ENCODE measurements at places on chromosomes 16 and 17.

DNA sequence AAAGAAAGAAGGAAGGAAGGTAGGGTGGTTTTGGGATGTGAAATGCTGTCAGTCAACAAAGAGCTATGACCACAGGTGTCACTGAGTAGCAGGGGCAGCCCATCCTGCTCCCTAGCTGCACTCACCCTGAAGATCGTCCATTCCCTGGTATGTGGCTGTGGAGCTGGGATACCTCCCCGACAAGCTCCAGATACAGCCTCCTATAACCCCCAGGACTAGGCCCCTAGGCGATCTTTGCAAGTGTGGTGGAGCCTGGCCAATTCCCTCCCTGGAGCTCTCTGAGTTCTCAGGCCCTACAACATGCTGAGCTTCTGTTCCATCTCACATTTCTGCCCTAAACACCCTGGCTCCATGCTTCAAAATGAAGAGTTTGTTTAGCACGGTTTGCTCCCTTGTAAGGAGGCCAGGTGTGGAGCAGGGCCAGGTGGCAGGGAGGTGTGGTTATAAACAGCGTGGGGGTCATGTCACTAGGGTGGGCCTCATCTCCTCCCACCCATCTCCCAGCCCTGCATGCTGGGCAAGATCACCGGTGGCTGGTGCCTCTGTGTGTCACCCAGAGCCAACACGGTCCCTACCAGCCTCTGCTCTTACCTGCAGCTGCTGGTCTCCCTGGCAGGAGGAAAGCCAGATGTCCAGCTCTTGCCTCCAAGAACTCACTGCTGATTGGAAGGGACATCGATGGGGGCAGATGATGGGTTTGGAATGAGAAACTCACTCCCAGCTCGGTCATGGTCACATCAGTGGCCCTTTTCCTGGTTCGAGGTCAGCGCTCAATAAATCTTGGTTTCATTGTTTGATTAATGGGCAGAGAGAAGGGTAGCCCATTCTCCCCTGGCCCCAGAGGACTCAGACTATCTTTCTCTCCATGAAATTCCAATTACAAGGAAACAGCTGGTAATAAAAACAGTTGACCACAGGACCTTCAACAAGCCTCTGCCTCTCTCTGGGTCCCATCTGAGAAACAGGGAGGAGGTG is 511.0 kb upstream of the CDH5 start:
- DNase-seq = no peak

- DNase-seq = no peak
Observed at GRCh38 chr16:15398618-15399316, 3.2 kb downstream of the MPV17L start.

DNA sequence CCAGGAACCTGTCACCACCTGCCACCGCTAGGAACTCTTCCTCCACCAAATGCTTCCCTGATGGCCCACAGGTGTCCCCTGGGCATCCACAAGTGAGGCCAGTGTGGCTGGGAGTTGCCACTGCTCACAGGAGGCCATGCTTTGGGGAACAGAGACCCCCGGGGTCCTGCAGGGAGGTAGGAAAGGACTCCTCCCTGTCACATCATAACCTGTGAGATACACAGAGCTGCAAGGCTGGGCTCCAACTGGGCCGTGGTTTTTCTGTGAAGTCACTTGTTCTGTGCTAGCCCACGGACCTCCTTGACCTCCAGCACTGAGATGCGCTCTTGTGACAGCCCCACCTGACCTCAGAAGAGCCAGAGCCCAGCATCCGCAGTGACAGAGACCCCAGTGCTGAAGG is 311.2 kb downstream of the C16orf95 start:
- no peak for DNase-seq

DNA sequence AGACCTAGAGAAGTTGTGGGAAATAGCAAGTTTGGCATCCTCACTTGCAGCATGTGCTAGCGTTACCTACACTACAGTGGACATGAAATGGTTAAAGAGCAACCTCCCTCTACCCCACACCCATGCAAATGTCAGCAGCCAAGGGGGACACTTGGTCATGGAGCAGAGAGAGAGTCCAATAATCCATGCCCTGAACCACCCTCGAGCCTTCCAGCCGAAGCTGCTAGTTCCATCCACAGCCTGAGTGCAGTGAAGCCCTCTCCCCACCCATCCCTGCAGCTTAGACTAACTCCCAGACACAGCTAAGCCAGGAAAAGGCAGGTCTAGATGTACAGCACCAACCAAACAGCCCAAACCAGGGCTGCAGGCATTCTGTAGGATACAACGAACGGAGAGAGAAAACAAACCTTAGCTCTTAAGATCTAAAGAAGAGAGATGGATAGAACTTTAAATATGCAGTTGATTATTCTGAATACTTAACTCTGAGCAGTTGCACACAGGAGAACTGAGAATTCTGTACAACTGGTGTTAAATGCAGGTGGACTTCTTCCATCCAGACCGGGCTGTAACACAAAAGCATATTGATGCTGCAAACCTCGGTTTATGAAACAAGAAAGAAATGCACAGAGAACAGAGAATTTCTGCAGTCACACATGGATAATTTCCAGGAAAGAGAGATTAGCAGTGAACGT is 93.8 kb downstream of the SALL1 start:
- DNase-seq = no peak

DNA sequence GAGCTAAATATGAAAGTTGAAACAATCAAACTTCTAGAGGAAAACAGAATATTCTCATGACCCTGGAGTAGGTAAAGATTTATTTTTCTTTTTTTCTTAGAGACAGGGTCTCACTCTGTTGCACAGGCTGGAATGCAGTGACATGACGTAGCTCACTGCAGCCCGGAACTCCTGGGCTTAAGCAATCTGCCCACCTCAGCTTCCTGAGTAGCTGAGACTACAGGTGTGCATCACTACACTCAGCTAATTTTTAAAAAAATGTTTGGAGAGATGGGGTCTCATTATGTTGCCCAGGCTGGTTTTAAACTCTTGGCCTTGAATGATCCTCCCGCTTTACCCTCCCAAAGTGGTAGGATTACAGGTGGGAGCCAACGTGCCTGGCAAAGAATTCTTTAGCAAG is 15.5 kb downstream of the IKZF3 start:
- no peak for DNase-seq

DNA sequence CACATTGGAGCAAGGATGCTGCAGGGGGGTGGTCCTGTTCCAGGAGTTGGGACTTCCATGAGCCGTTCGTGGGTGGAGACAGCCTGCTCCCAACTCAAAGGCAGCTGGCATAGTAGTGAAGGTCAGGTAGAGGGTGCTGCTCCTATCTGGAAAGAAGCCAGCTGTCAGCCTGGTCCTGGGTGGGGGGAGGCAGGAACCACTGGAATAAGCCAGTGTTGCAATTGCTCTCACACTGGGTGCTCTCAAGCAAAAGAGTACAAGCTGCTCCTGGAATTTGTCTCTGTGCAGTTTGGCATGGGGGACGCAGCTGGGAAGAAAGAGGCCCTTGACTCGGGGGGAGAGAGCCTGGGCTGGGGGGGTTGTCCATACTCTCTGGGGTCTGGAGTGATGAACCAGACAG is 8.7 kb downstream of the CACNG5 start:
- DNase-seq = no peak

DNA sequence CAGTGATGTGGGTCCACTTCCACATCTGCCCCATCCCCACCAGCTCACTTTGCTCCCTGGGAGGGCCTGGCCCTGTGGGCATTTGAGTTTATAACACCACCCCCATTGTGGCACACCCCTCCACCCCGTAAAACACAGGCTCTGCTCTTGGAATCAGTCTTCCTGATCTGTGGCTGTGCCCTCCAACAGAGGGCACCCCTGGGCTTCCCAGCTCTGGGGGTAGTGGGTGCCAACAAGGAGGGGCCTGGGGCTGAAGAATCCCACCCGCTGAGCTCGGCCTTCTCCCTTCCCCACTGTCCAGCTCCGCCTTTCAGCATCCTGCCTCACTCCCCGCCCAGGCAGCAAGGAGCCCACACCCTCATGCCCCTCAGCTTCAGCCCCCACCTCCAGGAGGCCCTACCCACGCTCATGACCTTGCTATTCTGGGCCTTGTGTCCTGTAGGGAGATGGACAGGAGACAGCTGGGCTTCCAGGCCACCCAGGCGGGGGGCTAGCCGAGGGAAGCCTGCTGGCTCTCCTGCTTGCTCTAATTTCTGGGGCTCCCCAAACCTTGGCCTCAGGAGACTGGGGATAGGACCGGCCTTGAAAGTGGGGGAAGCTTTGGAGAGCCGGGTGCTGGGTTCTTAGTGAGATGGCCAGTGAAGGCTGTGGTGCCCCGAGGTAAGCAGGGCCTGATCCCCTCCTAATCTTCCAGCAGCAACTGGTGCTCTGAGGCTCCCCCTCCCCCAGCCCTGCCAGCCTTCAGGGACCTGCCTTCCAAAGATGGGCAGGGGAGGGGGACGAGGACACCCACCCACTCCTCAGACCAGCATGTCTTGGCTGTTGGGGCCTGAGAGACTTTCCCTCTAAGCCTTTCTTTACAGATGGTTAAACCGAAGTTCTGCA is 2.9 kb upstream of the ATP2A1 start:
- no peak for DNase-seq

GRCh38 chr17:75749545-75750389 is 15.2 kb downstream of the GALK1 start:
- DNase-seq = peak; percentile 81

DNA sequence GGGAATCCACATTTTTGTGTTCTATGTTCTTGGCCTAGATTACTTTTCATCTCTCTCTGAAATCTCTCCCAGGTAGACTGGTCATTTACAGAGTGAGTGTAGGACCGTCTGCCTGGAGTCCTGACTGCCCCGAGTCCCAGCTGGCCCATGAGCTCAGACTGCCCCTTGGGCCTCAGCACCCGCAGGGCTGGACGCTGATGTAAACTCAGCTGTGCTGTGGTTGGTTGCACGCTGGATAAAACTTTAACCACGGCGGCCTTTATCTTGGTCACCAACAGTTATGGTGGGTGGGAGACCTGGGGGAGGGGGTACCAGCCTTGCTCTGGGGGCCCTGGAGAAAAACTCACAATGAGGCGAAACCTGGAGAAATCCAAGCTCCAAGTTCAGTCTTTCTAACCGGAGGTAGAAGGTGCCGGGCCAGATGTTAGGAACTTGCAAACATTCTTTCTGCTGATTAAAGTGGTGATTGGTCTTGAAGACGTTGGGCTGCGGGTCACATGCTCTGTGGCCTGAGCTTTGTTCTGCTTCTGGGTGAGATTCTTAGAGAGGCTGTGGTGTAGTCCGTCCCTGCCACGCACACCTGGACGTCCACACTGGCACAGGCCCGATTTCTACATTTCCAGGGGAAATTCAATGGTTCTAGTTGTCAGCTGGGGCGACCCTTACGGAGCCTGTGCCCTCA is 6.9 kb downstream of the METRNL start:
- DNase-seq = no peak

DNA sequence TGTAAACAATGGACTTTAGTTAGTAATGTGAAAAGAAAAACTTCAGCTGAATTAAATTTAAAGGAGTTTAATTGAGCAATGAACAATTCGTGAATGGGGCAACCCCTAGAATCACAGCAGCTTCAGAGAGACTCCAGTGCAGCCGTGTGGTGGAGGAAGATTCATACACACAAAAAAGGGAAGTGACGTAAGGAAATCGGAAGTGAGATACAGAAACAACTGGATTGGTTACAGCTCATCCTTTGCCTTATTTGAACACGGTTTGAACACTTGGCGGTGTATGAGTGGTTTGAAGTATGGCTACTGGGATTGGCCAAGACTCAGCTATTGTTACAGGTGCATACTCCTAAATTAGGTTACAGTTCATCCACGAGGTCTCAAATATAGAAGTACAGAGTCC is 460.4 kb upstream of the ASIC2 start:
- no peak for DNase-seq

GRCh38 chr17:31391496-31391949 is at the start of gene RAB11FIP4:
RAB11FIP4 (plus strand) TSS chr17:31391675; CDS start chr17:31391853, 178 bp downstream.
- no peak for DNase-seq

DNA sequence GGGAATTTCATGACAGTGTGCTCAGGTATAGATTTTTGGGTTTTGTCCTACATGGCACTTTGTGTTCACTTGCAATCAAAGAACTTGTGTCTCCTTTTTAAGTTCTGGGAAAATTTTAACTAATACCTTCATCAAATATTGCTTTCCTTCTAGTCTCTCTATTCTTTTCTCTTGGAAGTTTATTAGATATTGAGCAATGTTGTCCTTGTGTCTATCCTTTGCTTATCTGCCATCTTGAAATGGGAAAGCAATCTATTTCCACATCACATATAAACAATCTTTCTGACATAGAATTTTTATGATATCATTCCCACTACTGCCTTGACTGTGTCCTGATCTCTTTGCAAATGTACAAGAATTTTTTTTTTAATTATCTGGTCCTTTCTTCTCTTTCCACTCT is 4.4 kb upstream of the ABCA9 start:
- DNase-seq = no peak

Measured in stimulated activated CD4-positive, alpha-beta T cell treated with anti-CD3 and anti-CD28 coated beads, TNF-alpha, amount 100 ng/mL, for 24 hours (primary cell).